Osteoblast (primary cell): ENCODE measurements at places on chromosomes 3 and 15.

- DNase-seq: peak; percentile 90
Observed at GRCh38 chr3:47414666-47415587, 34.1 kb downstream of the PTPN23 start.

GRCh38 chr3:194555175-194556062 is 68.6 kb upstream of the ATP13A3 start:
- DNase-seq: peak; percentile 21

- no peak for DNase-seq
Observed at GRCh38 chr3:184741798-184742675, 30.2 kb upstream of the MAGEF1 start.

- no peak for DNase-seq
Observed at GRCh38 chr3:45164056-45164455, 17.9 kb upstream of the CDCP1 start.

GRCh38 chr15:50907601-50908208 is 778 bp upstream of the AP4E1 start:
- peak; percentile 73 for DNase-seq

DNA sequence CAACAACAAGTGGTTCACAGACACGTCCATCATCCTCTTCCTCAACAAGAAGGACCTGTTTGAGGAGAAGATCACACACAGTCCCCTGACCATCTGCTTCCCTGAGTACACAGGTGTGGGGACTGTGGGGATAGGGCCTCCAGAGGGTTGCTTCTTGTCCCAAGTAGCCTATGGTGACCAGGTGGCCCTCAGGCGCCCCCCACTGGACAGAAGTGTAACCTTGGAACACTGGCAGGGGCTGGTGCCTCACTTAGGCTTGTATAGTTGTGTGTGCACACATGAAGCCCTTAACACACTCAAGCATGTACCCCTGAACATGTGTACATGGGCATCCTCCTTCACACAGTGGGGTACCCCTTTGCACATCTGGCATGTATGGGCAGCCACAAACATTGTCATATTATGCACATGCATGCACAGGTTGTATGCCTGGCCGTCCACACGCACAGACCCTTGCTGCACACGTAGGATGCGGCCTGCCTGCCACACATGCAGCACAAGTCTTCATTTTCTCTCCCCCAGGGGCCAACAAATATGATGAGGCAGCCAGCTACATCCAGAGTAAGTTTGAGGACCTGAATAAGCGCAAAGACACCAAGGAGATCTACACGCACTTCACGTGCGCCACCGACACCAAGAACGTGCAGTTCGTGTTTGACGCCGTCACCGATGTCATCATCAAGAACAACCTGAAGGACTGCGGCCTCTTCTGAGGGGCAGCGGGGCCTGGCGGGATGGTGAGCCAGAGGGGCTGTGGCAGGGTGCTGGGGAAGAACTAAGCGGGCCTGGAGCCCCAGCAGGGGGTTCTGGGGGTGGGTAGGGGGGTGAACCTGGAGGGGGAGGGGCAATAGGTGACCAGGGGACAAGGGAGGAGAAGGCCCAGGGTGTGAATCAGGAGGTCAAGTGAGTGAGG is 11.7 kb upstream of the SEMA3B start:
- peak; percentile 93 for DNase-seq

GRCh38 chr3:36923981-36924743 is 20.7 kb downstream of the TRANK1 start:
- DNase-seq: no peak

DNA sequence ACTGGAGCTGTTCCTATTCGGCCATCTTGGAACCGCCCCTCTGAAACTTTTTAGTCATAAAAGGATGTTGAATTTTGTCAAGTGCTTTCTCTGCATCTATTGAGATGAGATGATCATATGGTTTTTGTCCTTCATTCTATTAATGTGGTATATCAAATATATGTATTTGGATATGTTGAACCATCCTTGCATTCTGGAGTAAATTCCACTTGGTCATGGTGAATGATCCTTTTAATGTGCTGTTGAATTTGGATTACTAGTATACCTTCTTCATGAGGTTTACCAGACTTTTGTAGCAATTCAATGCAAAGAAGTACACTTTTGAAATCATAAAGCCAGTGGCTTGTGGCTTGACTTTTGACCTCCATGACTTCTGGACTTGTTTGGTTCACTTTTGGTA is 33.4 kb upstream of the XRN1 start:
- no peak for DNase-seq

GRCh38 chr15:59268168-59268851 is 61.7 kb downstream of the LDHAL6B start:
- DNase-seq: no peak

GRCh38 chr3:153038779-153039178 is 123.2 kb upstream of the RAP2B start:
- DNase-seq: no peak

DNA sequence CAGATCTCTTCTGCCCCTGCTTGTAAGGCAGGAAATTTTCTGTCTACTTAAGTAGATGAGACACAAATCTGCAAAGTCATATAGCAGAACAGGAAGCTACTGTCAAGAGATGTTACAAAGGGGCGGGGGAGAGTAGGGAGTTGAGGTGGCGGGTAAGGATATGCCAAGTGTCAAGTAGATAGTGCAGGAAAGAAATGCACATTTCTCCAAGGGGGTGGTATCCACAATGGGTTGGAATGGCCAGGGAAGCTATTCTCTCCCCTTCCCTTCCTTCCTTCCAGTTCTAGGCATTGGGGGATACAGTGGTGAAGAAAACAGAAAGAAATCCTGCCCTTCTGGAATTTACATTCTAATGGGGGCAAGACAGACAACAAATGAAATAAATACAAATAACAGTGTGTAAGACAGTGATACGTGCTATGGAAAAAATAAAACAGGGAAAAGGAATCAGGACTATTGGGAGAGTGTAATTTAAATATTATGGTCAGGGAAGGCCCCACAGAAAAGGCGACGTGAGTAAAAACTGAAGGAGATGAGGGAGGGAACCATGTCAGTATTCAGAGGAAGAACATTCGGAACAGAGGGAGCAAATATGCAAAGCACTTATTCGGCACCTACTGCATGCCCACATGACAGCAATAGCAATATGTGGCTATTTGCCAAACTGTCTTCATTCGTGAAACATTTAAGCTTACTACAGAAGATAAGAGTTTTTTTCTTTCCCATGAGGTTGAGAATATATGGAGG is 42.8 kb upstream of the RNU6-1 start:
- DNase-seq: no peak

DNA sequence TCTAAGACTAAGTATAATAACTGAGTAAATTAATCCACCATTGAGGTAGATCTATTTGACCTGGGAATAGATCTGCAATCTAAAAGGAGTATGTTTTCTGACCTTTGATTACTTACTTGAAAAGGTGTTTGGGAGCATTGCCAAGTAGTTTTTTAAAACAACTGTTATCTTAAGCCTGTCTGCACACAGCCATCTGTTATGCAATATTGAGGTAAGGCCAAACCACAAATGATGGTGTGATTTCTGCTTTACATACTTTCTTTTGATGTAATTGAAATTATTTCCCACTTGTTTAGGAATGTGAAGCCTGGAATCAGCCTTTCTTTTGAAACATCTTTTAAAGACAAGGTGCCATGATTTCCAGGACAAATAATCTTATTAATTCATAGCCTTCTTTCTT is 274.0 kb downstream of the BBX start:
- DNase-seq: no peak

DNA sequence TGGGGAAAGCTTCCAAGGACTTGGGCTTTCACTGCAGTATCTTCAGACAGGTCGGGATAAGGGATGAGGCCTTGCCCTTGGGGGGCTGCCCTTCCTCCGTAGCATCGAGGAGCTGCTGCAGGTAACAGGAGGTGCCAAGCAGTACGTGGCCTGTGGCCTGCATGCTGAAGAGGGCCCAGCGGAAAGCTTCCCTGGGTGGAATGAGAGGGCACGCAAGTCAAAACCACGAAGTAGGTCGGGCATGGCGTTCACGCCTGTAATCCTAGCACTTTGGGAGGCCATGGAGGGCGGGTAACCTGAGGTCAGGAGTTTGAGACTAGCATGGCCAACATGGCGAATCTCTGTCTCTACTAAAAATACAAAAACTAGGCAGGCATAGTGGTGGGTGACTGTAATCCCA is 12.9 kb downstream of the CIDEC start:
- peak; percentile 11 for DNase-seq

GRCh38 chr15:90087454-90088154 is 14.7 kb downstream of the IDH2 start:
- DNase-seq: peak; percentile 86

GRCh38 chr3:15017191-15017590 is 47.9 kb downstream of the MRPS25 start:
- DNase-seq: no peak

DNA sequence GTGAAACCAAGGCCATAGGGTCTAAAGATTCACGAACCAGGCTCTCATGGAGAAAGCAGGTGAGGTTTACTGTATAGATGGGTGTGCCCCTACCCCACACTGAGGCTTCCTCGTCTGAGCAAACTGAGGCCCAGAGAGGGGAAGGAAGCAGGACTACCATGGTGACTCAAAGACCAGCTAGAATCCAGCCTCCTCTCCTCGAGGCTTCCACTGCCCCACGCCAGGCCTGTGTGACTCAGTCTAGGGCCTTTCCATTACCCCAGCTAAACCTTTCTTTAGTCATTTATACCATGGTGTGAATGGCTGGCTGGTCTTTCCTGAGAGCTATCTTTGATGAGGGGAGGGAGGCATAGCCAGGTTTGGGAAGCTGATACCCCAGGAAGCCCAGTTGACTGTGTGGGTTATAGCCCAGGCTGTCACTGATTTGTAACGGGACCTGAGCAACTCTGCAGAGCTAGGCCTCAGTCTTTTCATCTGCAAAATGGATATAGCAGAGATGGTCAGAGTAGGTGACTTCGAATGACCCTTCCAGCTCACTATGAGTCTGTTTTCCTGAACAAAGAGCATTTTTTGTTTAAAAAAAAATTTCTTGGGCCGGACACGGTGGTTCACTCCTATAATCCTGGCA is 3.0 kb upstream of the RHO start:
- DNase-seq: peak; percentile 98

DNA sequence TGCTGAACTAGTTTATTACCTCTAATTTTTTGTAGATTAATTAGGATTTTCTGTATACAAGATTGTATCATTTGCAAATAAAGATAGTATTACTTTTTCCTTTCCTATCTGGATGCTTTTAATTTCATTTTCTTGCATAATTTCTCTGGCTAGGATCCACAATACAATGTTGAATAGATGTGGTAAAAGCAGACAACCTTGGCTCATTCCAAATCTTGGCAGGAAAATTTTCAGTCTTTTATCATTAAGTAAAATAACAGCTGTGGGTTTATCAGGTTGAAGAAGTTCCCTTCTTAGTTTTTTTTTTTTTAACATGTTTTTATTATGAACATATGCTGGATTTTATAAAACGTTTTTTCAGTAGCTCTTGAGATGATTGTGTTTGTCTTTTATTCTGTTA is 422.6 kb downstream of the AGBL1 start:
- DNase-seq: no peak

DNA sequence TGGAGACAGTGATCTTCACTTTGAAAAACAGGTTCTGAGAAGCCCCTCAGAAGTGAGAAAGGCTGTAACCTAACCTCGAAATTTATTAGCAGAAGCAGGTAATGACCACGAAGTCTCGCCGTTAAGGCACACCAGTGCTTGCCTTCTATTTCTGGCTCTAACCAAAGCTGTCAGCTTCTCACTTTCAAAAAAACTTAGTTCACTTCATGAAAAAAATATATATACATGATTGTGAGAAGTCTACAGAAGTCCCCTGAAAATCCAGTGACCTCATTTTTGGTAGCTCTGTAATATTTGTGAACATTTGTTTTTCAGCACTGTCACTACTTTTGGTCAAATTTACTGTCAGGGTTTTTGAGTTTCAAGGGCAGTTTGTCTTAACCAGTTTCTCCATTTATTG is 19.1 kb upstream of the AKAP13 start:
- DNase-seq: no peak
